Hematopoietic multipotent progenitor cell treated with erythropoietin and hydrocortisone succinate and interleukin-3 and kit ligand, for 8 days (in vitro differentiated cells): ENCODE measurements at places on chromosomes 2 and 18.

DNA sequence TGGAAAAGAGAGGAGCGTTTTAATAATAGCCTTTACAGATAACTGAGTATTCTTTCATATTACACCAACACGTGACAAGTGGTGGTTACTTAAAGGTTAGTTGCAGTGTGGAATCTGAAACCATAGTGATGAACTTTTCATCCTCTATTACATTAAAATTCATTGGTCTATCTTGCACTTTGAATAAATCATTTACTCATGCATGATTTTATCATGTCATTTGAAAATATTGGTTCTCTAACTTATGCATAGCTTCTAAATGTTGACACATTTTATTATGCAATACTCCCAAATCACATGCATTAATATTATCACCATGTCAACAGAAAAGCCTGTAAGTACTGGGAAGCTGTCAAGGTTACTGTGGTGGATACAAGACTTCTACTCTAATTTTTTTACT is 1432.2 kb downstream of the LRP1B start:
- DNase-seq, result no peak

- no peak for DNase-seq
These were observed 8.4 kb downstream of the SCLY start for GRCh38 chr2:238069021-238069709.

GRCh38 chr2:240872317-240873097 is 3.9 kb downstream of the AGXT start:
- no peak for DNase-seq

DNA sequence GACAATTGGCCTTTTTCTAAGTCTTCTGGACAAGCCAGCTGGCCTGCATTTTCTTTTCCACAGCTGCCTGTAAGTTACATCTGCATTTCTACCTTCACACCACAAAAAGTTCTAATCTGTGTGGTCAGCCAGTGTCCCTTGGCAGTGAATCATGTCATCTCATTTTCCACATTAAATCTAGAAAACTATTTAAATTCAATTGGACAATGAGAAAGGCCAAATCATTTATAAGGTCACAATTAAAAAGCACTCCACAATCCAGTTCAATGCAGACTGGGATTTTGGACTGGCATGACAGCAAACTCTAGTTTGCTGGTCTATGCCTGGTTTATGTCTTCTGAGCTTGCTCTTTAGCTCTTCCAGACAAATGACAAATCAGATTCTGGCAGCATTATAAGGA is 494.2 kb upstream of the SPHKAP start:
- DNase-seq, result no peak

DNA sequence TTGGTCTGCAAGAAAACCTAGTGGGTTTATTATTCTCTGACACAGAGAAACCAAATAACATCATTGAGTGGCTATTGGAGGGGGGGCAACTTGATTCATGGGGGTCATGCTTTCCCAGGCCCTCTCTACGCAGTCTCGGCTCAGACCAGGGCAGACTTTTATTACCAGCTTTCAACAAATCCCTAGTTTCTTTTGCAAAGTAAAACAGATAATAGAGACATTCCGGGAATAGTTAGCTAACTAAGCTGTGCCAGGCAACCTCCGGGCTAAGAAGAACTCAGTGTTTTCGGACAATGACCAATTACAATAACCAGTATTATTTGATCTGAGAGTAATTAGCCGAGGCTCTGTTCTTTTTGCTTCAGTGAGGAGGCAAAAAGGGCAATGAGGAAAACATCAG is 66.3 kb downstream of the CDK15 start:
- no peak for DNase-seq
